ENCODE measurements at places on chromosomes 16 and 17.

GRCh38 chr17:37827905-37828650, 83.2 kb upstream of the HNF1B start:
- no peak for DNase-seq

- DNase-seq = no peak
Measured at GRCh38 chr17:80168371-80168770, 1.5 kb upstream of the CARD14 start.

DNA sequence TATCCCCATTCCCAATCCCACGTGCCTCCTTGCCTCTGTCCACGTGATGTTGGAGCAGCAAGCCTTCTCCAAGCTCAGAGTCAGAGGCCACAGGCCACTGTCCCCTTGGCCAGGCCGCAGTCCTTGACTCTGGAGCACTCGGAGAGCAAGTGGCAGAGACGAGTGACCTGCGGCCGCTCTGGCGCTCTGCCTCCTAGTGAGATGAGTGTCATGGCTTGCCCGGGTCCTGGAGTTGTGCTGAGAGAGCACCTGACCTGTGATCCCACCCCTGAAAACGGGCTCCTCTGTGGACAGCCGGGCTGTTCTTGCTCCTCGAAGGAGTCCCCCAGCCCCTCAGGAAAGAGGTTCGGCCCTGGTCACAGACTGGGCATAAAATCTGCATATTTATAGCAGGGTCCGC, 10.0 kb upstream of the FASN start:
- no peak for DNase-seq

GRCh38 chr17:64638552-64639203, 23.4 kb downstream of the SMURF2 start:
- DNase-seq = no peak

DNA sequence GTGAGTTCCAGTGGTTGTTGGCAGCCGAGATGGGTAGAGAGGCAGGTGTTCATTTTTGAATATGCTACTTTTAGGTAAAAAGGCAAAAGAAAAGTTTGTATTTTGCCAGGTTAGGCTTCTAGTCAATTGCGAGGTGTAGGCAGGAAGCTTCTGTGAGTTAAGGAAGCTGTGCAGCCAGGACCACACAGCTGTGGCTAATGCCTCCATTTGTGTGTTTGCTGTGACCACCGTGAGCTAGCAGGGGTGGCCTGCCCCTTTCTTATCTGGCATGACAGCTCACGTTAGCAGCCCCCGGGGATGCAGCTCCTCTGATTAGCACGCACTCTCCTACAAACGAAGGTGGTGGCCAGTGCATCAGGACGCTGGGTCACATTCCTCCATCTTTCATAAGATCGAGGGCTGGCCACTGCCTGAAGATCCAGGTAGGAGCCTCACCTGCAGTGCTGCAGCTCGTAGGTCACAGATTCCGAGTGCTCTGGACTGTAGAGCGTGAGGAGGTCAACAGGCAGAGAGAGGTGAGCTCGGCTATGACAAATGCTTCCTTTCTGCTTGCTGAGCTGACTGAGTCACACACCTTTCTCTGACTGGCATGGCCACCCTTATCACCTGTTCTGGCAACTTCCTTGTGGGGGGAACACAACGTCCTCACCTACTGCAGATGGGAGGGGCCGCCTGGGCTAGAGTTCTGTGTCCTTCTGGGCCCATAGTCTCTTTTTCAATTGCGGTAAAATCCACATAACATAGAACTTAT, 244.4 kb downstream of the HS3ST3B1 start:
- DNase-seq = no peak

- DNase-seq = no peak
Measured at GRCh38 chr16:73027685-73028111, 20.2 kb downstream of the ZFHX3 start.

GRCh38 chr17:34913001-34913400, 48.3 kb downstream of the CCT6B start:
- no peak for DNase-seq

- DNase-seq = no peak
Measured at GRCh38 chr16:19984135-19984534, 89.6 kb downstream of the GPR139 start.

DNA sequence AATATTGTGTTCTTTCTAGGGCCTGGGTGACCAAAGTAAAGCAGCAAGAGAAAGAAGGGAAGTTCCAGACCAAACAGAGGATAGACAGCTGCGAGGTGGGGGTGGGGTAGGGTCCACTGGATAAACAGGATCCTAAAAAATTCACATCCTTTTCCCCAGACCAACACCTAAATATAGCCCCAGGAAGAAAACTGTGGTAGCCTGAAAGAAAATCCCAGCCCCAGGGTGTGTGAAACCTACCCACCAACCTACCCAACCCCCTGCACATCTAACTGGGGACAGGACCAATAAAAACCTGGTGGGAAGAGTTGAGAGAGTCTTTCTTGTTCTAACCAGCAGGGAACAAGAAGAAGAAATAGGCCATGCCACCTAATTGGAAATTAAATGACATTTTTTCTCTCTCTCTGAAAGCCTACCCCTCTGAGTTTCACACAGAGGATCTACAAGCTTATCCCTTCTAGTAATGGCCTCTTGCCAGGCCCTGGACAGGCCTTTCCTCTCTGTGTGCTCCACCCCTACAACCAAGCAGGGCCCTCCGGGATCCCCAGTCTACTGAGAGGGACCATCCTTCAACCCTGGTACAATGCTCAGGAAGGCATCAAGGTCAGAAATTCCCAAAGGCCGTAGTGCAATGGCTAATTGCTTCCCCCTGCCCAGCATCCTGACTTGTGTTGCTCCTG, 12.0 kb downstream of the MYO18A start:
- no peak for DNase-seq

GRCh38 chr16:8110572-8111514, 479.5 kb downstream of the TMEM114 start:
- DNase-seq = no peak

GRCh38 chr17:69757688-69758430, 317.2 kb upstream of the KCNJ16 start:
- DNase-seq = no peak

GRCh38 chr16:25192096-25192495, 24.7 kb upstream of the AQP8 start:
- DNase-seq = no peak

Data from stimulated activated CD8-positive, alpha-beta memory T cell treated with anti-CD3 and anti-CD28 coated beads, Interleukin-15, amount 100 ng/mL, for 1 hour (primary cell).